Activated CD8-positive, alpha-beta memory T cell treated with anti-CD3 and anti-CD28 coated beads, Interleukin-2, amount 10 ng/mL, durations not matched to agents 7 days and 5 days (primary cell): ENCODE measurements at places on chromosomes 13 and 19. TPM values are rescaled to one million over a fixed set of nuclear protein-coding genes. Genes with fewer than 3 reads are reported as not detected.
A peak's percentile ranks its signal among the peaks of the same experiment; 100 is the strongest.

The DACT3 gene
- total RNA-seq: 1.2 TPM

GRCh38 chr19:1103132-1103707 lies 574 bp upstream of the GPX4 start:
- peaks cover 44% of the 10 kb centered on the region for H3K4me1 ChIP-seq
- H3K27me3 ChIP-seq: no peaks in the 10 kb centered on the region
- H3K4me3 ChIP-seq: peak overlapping the region; percentile 57
- H3K36me3 ChIP-seq: peaks cover 9% of the 10 kb centered on the region

DNA sequence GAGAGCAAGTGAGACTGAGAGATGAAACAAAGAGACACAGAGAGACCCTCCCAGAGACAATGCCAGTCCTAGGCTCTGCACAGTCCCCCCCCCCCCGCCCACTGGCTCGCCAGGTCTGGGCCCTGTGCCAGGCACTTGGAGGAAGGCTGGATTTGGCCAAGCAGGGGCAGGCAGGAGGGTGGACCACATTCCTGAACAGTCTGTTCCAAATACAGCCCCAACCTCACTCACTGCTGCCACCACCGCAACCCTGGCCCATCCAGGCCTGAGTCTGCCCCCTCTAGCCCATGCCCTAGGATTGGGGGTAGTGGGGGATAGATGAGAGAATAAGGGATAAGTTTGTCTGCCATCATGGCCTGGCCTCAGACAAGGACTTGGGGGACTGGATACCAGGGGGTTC lies 19.0 kb downstream of the CYP2F1 start:
- peaks cover 45% of the 10 kb centered on the region for H3K27me3 ChIP-seq
- no peaks in the 10 kb centered on the region for H3K36me3 ChIP-seq
- peaks cover 10% of the 10 kb centered on the region for H3K4me1 ChIP-seq
- no peak for DNase-seq

The OSCAR gene
- total RNA-seq: 0.47 TPM

GRCh38 chr13:90498096-90498495 lies 849.4 kb upstream of the MIR17HG start:
- no peaks in the 10 kb centered on the region for H3K4me1 ChIP-seq
- H3K4me3 ChIP-seq: no peak overlapping the region
- no peak for DNase-seq
- no peaks in the 10 kb centered on the region for H3K36me3 ChIP-seq
- H3K27me3 ChIP-seq: no peaks in the 10 kb centered on the region

GRCh38 chr19:4516939-4517300 lies 1.4 kb downstream of the PLIN4 start:
- DNase-seq: no peak
- no peaks in the 10 kb centered on the region for H3K27me3 ChIP-seq
- no peaks in the 10 kb centered on the region for H3K36me3 ChIP-seq
- no peak overlapping the region for H3K4me3 ChIP-seq

GRCh38 chr19:980133-980998 lies 3.8 kb upstream of the WDR18 start:
- DNase-seq: no peak
- H3K36me3 ChIP-seq: no peaks in the 10 kb centered on the region
- H3K4me3 ChIP-seq: no peak overlapping the region
- peaks cover 11% of the 10 kb centered on the region for H3K4me1 ChIP-seq
- H3K27ac ChIP-seq: no peak overlapping the region
- H3K27me3 ChIP-seq: no peaks in the 10 kb centered on the region

- peaks cover 12% of the 10 kb centered on the region for H3K36me3 ChIP-seq
- peaks cover 16% of the 10 kb centered on the region for H3K4me1 ChIP-seq
- H3K27me3 ChIP-seq: no peaks in the 10 kb centered on the region
- no peak overlapping the region for H3K4me3 ChIP-seq
- no peak for DNase-seq
These were observed 91.9 kb upstream of the TEX29 start for GRCh38 chr13:111228262-111229144.

DNA sequence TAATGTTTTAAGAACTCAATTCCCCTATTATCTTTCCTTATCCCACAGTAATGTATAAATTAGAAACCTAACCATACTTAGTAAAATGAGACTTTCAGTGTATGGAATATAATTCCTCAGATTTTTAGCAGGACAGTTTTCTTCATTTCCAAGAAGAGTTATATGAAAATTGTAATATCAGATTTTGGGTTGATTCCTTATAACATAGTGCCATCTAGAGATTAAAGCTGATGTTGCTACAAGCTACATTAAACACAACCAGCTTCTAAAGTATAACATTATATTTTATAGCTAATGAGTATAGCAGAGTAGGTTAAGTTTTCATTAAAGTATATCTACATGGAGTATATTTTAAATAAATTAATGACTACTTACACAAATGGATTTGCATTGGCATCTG lies 99.7 kb upstream of the MIR17HG start:
- H3K27me3 ChIP-seq: peaks cover 15% of the 10 kb centered on the region
- H3K4me3 ChIP-seq: no peak overlapping the region
- no peaks in the 10 kb centered on the region for H3K36me3 ChIP-seq
- no peaks in the 10 kb centered on the region for H3K4me1 ChIP-seq
- DNase-seq: no peak
- no peak overlapping the region for H3K27ac ChIP-seq

The CEACAM4 gene
- not detected for total RNA-seq

The NMRK2 gene
- not detected for total RNA-seq

DNA sequence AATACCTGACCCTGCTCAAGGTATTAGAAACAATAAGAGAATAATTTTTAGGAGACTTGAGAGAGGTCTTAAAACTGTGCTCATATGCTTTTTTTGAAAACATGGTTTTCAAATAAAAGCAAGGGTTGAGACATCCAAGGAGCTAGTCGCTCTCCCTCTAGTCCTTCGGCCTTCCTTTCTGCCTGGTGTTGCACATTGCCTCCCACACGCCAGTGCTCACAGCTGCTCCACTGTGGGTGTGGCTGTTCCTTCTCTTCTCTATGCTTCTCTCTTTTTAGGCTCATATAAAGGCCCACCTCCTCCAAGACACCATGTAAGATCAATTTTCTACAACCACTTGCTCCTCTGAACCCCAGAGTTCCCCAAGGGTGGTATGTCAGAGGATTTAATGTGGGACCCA lies 352.6 kb downstream of the ENOX1 start:
- H3K27me3 ChIP-seq: peaks cover 28% of the 10 kb centered on the region
- no peak overlapping the region for H3K4me3 ChIP-seq
- no peaks in the 10 kb centered on the region for H3K36me3 ChIP-seq
- no peak for DNase-seq
- H3K27ac ChIP-seq: no peak overlapping the region
- no peaks in the 10 kb centered on the region for H3K4me1 ChIP-seq

The CACNA1A gene
- 2.1 TPM for total RNA-seq

The ZNF850 gene
- 9.2 TPM for total RNA-seq

DNA sequence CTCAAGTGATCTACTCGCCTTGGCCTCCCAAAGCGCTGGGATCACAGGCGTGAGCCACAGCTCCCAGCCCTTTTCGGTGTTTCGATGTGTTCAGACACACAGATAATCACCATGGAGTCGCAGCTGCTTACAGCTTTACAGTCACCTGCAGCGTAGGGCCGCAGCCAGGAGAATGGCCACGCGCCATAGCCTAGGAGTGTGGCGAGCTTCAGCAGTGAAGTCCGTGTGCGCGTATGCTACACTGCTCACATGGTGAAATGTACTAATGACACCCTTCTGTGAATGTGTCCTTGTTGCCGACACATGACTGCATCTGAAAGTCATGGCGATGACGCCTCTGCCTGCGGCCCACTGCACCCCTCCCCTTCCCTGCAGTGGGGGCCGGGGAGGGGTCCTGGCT lies 23.6 kb downstream of the AP3D1 start:
- H3K27me3 ChIP-seq: no peaks in the 10 kb centered on the region
- no peak overlapping the region for H3K27ac ChIP-seq
- H3K36me3 ChIP-seq: peaks cover 24% of the 10 kb centered on the region
- H3K4me1 ChIP-seq: no peaks in the 10 kb centered on the region
- no peak for DNase-seq

The LRRC4B gene
- not detected for total RNA-seq

DNA sequence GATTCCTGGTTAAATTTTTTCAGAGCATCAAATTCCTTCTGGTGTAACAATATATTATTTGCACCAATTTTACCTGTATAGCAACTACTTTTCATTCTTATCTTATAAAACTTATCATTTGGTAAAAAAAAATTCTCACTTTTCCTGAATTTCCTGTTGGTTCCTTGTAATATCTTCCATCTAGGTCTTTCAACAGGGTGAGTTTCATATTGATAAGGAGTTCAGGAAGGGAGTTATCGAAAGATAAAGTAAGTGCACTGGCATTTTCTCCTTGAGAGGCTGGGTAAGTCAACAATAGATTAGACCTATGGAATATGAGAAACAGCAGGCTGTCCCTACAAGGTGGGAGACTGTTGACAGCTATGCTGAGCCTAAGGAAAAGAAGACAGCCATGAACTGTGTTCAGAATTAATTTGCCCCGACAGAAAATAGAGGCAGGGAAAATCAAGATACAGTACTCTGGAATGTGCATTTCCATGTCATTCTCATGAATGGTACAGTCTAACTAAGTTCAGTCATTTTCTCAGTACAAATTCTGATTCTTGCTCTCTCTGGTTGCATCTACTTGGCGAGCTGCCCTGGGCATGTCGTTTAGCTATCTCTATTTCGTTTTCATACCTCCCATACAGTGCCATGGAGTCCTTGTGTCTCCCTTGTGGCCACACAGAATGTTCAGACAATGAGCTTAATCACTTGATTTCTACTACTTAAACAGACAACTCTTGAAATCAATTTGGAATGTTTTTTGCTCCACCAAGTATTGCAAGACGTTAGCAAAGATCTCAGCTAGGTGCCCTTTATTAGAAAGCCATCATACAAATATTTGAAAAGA lies 9.9 kb downstream of the IGFL1 start:
- no peak for DNase-seq
- H3K4me3 ChIP-seq: no peak overlapping the region
- H3K27ac ChIP-seq: no peak overlapping the region
- no peaks in the 10 kb centered on the region for H3K4me1 ChIP-seq
- peaks cover 68% of the 10 kb centered on the region for H3K27me3 ChIP-seq
- no peaks in the 10 kb centered on the region for H3K36me3 ChIP-seq

- H3K27ac ChIP-seq: no peak overlapping the region
- no peak overlapping the region for H3K4me3 ChIP-seq
- peaks cover 29% of the 10 kb centered on the region for H3K27me3 ChIP-seq
- DNase-seq: no peak
- H3K4me1 ChIP-seq: no peaks in the 10 kb centered on the region
These were observed 13.1 kb upstream of the PDE4C start for GRCh38 chr19:18239303-18239702.

The DNAAF3 gene
- 0.35 TPM for total RNA-seq

DNA sequence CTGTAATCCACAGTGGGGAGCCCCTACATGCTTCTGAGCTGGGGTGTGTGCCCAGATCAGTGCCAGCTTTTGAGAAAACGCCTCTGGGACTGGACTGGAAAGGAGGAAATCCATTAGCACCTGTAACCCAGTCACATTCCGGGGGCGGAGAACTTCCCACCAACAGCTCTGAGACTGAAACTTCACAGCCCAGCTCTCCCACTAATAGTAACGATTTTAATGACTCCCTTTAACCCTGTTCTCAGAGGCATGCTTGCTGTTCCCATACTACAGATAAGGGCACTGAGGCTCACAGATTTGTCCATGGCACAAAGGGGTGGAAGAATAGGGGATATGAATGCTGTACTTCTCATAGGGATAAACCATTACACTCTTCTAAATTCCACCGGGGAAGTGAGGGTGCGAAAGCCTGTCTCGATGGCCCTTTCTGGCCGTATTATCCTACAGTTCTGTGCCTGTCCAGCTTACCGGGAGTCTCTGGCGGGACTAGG lies 851 bp downstream of the FBXO46 start:
- peaks cover 4% of the 10 kb centered on the region for H3K36me3 ChIP-seq
- peak overlapping the region; percentile 96 for H3K4me3 ChIP-seq
- peak overlapping the region; percentile 91 for H3K27ac ChIP-seq
- H3K27me3 ChIP-seq: no peaks in the 10 kb centered on the region

- no peak overlapping the region for H3K27ac ChIP-seq
- H3K27me3 ChIP-seq: no peaks in the 10 kb centered on the region
- H3K36me3 ChIP-seq: no peaks in the 10 kb centered on the region
- DNase-seq: no peak
- H3K4me3 ChIP-seq: no peak overlapping the region
- no peaks in the 10 kb centered on the region for H3K4me1 ChIP-seq
These were observed 501.0 kb downstream of the FOXO1 start for GRCh38 chr13:40165316-40165932.

The GPC6 gene
- not detected for total RNA-seq

DNA sequence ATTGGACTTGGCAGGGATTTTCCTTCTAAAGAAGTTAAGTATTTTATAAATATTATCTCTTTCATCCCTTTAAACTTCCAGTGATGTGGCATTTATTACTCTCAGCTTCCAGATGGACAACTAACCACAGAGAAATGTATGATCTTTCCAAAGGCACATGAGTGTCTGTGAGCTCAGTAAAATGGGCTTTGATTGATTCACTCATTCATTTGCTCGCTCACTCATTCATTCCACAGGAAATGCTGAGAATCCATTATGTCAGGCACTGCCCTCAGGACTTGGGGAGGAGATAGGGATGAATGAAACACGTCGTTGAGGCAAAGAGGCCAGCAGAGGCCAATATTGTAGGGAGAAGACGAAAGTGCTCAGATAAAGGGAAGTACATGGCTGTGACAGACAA lies 359.3 kb downstream of the EFNB2 start:
- no peak for DNase-seq
- H3K27ac ChIP-seq: no peak overlapping the region
- no peak overlapping the region for H3K4me3 ChIP-seq
- H3K36me3 ChIP-seq: no peaks in the 10 kb centered on the region

- peak; percentile 50 for DNase-seq
- H3K4me1 ChIP-seq: peaks cover 79% of the 10 kb centered on the region
- peak overlapping the region; percentile 29 for H3K4me3 ChIP-seq
- peaks cover 7% of the 10 kb centered on the region for H3K36me3 ChIP-seq
These were observed 161.5 kb downstream of the KATNAL1 start for GRCh38 chr13:30145709-30146367.

DNA sequence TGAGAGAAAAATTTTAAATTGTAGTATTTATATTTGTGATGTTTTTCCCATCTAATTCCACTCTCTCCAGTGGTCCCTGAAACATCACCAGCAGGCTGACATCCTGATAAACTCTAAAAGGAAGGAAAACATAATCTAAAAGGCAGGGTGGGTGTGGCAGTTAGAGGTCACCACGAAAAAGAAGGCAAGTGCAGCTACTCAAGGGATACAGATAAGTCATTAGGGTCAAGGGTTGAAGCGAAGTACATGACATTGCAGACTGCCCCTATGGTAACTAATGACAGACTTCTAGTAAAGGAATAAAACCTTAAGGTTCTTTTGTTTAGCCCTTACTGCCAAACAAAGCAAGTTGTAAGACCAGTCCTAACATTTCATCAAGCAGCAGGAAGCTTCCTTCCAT lies 6.0 kb upstream of the NEK3 start:
- peaks cover 10% of the 10 kb centered on the region for H3K36me3 ChIP-seq
- DNase-seq: no peak
- no peaks in the 10 kb centered on the region for H3K27me3 ChIP-seq
- H3K4me1 ChIP-seq: peaks cover 18% of the 10 kb centered on the region
- H3K27ac ChIP-seq: no peak overlapping the region

- no peak overlapping the region for H3K4me3 ChIP-seq
- peaks cover 20% of the 10 kb centered on the region for H3K4me1 ChIP-seq
- H3K36me3 ChIP-seq: no peaks in the 10 kb centered on the region
- peaks cover 14% of the 10 kb centered on the region for H3K27me3 ChIP-seq
- H3K27ac ChIP-seq: no peak overlapping the region
These were observed 4.2 kb upstream of the LRRC25 start for GRCh38 chr19:18401580-18402112.

The MEIOSIN gene
- total RNA-seq: not detected

The DOCK6 gene
- total RNA-seq: 0.70 TPM

GRCh38 chr19:14795078-14795721 lies 16.8 kb upstream of the ADGRE2 start:
- DNase-seq: no peak
- H3K27me3 ChIP-seq: peaks cover 14% of the 10 kb centered on the region
- H3K4me3 ChIP-seq: no peak overlapping the region
- no peaks in the 10 kb centered on the region for H3K36me3 ChIP-seq
- peaks cover 3% of the 10 kb centered on the region for H3K4me1 ChIP-seq
